ENCODE measurements at places on chromosomes 6 and 20.

DNA sequence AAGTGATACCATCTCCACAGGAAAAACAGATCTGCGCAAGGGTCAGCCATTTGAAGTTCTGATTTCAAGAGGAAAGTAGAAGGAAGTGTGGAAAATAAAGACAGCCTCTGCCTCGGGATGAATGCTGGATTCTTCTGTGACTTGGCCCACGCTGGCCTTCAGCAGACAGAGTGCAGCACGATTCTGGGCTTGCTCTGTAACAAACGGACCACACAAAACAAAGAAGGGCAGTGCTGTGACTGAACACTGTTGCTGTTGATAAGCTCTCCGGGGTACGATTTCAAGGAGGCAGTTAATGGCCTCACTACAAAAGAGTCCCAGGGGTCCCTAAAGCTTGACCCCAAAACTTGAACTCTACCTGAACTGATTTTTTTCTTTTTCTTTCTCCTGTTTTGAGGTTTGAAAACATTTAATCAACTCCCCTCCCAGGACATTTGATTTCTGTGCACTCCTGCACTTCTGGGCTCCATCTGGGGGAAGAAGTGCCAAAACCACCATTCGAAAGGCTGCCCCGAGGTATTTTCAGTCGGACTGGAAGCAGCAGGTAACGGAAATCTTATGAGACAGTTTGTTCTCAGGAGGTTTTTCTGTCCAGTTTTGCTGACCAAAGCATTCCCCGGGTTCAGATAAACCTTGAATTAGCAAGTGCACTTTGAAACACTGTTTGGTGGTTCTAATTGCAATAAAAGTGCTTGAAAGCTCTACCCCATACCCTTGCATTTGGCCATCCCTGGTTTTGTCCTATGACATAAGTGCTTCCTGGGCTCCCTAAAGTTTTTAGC is 189.6 kb downstream of the MYLK4 start:
- no peak overlapping the region for H3K27ac ChIP-seq
- H3K4me3 ChIP-seq, result no peak overlapping the region
- H3K36me3 ChIP-seq, result no peaks in the 10 kb centered on the region
- no peaks in the 10 kb centered on the region for H3K27me3 ChIP-seq
- H3K4me1 ChIP-seq, result no peaks in the 10 kb centered on the region
- no peak for DNase-seq

DNA sequence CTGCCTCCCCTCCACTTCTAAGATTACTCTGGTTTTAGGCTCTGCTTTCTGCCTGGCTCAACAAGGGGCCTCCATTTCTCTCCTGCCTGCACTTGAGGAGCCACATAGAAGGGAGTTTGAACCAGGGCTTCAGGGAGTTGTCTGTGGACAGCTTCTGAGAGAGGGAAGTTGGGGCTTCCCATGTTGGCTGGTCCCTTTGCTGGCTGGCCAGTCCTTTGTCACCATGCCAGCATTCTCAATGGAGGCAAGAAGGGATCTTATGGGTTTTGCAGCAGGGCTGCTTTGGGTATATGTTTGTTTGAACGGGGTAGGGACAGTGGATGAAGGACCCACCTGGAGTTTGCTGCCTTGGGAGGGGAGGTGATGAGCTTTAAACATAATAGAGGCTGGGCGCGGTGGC is 124.9 kb downstream of the CARMIL1 start:
- H3K27ac ChIP-seq, result no peak overlapping the region
- H3K27me3 ChIP-seq, result no peaks in the 10 kb centered on the region
- H3K4me3 ChIP-seq, result no peak overlapping the region
- peaks cover 7% of the 10 kb centered on the region for H3K4me1 ChIP-seq
- DNase-seq, result no peak

- H3K36me3 ChIP-seq, result no peaks in the 10 kb centered on the region
- peaks cover 38% of the 10 kb centered on the region for H3K4me1 ChIP-seq
- no peak for DNase-seq
- H3K27me3 ChIP-seq, result no peaks in the 10 kb centered on the region
- peak overlapping the region; percentile 91 for H3K27ac ChIP-seq
Measured at GRCh38 chr6:139883776-139884175, 509.3 kb upstream of the CITED2 start.

DNA sequence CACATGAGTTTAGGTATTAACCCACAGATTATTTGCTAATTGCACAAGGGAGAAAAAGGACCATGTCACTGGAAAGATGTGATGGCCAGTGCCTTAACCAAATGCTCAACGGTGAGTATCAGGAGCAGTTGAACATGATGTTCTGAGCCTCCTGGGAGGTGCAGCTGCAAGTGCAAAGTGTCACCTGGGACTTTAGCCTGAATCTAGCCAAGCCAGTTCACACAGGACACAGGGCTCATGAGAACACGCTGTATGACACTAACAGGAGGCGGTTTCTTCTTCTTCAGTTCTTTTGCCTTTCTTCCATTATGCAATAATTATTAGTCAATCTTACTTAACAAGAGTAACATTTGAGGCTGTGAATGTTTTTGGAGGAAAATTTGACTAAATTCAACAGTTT is 225.3 kb downstream of the THBS2 start:
- no peaks in the 10 kb centered on the region for H3K36me3 ChIP-seq
- no peak overlapping the region for H3K27ac ChIP-seq
- no peak overlapping the region for H3K4me3 ChIP-seq
- no peaks in the 10 kb centered on the region for H3K4me1 ChIP-seq

- no peaks in the 10 kb centered on the region for H3K27me3 ChIP-seq
- DNase-seq, result no peak
- no peak overlapping the region for H3K27ac ChIP-seq
- no peak overlapping the region for H3K4me3 ChIP-seq
- H3K4me1 ChIP-seq, result no peaks in the 10 kb centered on the region
Measured at GRCh38 chr6:53979468-53980067, 131.7 kb upstream of the MLIP start.

DNA sequence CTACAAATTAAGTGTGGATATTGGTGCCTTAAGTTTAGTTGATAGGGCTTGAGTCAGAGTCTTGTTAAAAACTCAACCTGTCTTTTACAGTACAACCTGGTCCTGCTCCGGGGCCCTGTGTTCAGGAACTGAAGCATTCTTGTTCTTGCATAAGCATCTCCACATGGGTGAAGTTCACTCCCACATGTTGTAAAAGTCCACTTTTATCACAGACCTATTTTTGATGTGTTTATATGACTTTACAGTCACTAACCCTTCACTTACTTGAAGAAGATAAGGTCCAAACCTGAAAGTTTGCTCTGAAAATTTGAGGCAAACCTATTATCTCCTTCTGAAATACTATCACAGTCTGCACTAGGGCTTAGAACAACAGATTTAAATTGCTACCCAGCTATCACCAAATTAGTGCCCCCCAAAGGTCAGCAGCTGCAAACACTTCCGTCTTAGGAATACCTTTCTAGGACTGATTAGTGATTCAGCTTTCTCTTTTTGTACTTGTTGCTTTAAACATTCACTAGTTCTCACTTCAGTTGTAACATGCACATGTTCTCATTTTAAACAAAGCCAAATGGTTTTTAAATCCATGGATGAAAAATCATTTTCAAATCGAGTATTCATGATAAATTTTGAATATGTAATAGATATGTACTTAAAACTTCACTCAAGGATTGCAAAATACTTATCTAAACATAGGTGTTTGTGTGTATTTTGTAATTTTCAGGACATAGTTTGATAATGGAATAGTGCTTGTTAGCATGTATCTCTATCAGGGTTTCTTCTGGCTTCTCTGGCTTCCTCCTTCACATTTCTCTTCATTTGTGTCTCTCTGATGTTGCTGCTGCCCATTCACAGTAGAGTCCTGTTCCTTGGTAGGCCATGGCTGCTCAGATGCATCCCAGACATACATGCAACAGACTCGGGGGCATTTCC is 469.8 kb upstream of the SOX4 start:
- H3K27ac ChIP-seq, result no peak overlapping the region
- H3K27me3 ChIP-seq, result no peaks in the 10 kb centered on the region
- H3K4me3 ChIP-seq, result no peak overlapping the region
- no peaks in the 10 kb centered on the region for H3K4me1 ChIP-seq
- DNase-seq, result no peak

- H3K4me1 ChIP-seq, result no peaks in the 10 kb centered on the region
- no peak overlapping the region for H3K4me3 ChIP-seq
- no peak for DNase-seq
- no peak overlapping the region for H3K27ac ChIP-seq
- H3K27me3 ChIP-seq, result no peaks in the 10 kb centered on the region
Measured at GRCh38 chr6:106739387-106739786, 110.0 kb downstream of the QRSL1 start.

DNA sequence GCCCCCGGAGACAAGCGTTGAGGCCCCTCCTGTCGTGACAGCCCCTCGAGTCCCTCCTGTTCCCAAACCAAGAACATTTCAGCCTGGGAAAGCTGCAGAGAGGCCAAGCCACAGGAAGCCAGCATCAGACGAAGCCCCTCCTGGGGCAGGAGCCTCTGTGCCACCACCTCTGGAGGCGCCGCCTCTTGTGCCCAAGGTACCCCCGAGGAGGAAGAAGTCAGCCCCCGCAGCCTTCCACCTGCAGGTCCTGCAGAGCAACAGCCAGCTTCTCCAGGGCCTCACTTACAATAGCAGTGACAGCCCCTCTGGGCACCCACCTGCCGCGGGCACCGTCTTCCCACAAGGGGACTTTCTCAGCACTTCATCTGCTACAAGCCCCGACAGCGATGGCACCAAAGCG is 72.4 kb downstream of the SERAC1 start:
- H3K36me3 ChIP-seq, result peaks cover 52% of the 10 kb centered on the region
- H3K4me3 ChIP-seq, result no peak overlapping the region
- no peaks in the 10 kb centered on the region for H3K27me3 ChIP-seq
- no peak overlapping the region for H3K27ac ChIP-seq
- H3K4me1 ChIP-seq, result no peaks in the 10 kb centered on the region
- DNase-seq, result no peak

- no peaks in the 10 kb centered on the region for H3K4me1 ChIP-seq
- no peaks in the 10 kb centered on the region for H3K27me3 ChIP-seq
- H3K27ac ChIP-seq, result no peak overlapping the region
Measured at GRCh38 chr6:105929626-105930025, 156.5 kb upstream of the PRDM1 start.

DNA sequence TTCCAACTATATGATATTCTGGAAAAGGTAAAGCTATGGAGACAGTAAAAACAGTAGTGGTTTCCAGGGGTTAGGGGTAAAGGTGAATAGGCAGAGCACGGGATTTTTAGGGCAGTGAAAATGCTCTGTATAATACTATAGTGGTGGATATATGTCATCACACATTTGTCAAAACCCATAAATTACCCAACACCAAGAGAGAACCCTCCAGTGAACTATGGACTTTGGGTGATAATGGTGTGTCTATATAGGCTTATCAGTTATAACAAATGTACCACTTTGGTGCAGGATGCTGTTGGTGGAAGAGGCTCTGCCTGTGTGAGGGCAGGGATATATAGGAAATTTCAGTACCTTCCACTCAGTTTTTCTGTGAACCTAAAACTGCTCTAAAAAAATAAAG is 149.9 kb downstream of the GPX5 start:
- H3K27me3 ChIP-seq, result peaks cover 6% of the 10 kb centered on the region
- no peak overlapping the region for H3K4me3 ChIP-seq
- no peaks in the 10 kb centered on the region for H3K36me3 ChIP-seq
- H3K27ac ChIP-seq, result no peak overlapping the region

DNA sequence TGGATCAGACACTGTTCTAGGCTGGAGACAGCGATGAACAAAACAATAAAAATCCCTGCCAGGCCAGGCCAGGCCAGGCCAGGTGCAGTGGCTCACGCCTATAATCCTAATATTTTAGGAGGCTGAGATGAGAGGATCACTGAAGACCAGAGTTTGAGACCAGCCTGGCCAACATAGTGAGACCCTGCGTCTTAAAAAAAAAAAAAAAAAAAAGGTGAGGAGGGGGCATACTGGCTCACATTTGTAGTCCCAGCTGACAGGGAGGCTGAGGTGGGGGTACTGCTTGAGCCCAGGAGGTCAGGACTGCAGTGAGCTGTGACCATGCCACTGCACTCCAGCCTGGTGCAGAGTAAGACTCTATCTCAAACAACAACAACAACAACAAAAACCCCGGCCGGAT is 4.5 kb downstream of the MUCL3 start:
- no peaks in the 10 kb centered on the region for H3K36me3 ChIP-seq
- no peak overlapping the region for H3K4me3 ChIP-seq
- H3K27ac ChIP-seq, result no peak overlapping the region
- H3K27me3 ChIP-seq, result no peaks in the 10 kb centered on the region
- DNase-seq, result no peak

- no peak overlapping the region for H3K27ac ChIP-seq
- no peak for DNase-seq
- peaks cover 5% of the 10 kb centered on the region for H3K36me3 ChIP-seq
Measured at GRCh38 chr20:33524261-33524660, 34.4 kb downstream of the CBFA2T2 start.

DNA sequence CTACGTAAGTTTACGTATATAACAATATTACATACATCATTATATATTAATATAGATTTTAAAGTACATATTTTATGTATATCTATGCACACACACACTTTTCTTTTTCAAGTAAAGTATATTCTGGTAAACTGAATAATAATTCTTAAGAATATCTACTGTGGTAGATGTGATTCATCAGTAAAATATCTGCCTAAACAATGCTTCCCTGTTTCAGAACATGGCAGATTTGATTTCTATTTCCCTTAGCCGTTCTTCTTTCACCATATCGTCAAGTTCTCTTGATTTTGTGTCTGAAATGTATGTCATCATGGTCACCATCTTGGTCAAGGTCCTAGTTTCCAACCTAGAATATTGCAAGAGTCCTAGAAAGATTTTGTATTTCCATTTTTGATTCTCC is 195.6 kb downstream of the HDGFL1 start:
- DNase-seq, result no peak
- H3K27ac ChIP-seq, result no peak overlapping the region
- H3K4me3 ChIP-seq, result no peak overlapping the region
- no peaks in the 10 kb centered on the region for H3K36me3 ChIP-seq
- no peaks in the 10 kb centered on the region for H3K4me1 ChIP-seq

DNA sequence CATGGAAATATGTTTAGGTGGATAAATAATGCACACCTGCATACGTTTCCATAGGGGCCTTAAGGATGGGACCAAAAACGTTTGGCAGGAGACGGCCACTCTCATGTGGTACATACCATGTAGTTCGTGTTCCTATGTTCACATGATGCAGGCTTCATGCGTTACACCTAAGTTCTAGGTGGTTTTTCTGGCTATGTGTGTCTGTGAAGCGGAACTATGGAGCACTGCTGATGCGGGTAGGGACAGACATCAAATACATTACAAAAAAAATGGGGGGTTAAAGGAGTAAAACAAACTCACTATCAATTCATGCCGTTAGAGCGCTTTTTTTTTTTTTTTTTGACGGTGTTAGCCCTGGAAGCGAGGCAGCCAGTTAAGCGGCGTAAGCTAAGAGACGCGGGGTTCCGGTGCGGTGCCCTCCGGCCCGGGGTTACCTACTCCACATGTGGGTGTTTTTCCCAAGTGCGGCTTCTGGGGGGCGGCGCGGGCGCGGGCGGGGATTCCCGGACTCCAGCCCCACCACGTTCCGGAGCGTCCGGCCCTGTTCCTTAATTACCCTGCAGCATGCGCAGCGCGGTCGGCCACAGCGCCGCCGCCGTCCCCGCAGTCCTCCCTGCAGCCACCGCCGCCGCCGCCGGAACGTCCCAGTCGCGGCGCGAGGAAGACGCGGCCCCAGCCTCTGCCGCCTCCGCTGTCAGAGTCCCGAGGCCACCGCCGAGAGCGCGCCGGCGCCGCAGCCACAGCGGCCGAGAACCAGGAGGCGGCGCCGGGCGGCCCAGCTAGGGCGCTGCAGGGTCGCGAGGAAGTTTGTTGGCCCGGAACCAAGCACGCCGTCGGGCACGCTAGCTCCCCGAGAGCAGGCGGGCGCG is 648 bp downstream of the COL19A1 start:
- H3K36me3 ChIP-seq, result no peaks in the 10 kb centered on the region
- peaks cover 1% of the 10 kb centered on the region for H3K4me1 ChIP-seq
- DNase-seq, result peak; percentile 90
- H3K27me3 ChIP-seq, result peaks cover 12% of the 10 kb centered on the region
- H3K27ac ChIP-seq, result no peak overlapping the region
